ENCODE measurements at places on chromosomes 13 and 19.

- no peak for DNase-seq
Measured at GRCh38 chr19:47419030-47419783, at the start of gene MEIS3. Gene MEIS3 (minus strand): TSS chr19:47419527. CDS start chr19:47419081, 446 bp downstream.

- no peak for DNase-seq
Measured at GRCh38 chr19:23542562-23542961, 144.4 kb downstream of the ZNF675 start.

- DNase-seq, result no peak
Measured at GRCh38 chr13:111908361-111908760, 158.6 kb upstream of the SOX1 start.

DNA sequence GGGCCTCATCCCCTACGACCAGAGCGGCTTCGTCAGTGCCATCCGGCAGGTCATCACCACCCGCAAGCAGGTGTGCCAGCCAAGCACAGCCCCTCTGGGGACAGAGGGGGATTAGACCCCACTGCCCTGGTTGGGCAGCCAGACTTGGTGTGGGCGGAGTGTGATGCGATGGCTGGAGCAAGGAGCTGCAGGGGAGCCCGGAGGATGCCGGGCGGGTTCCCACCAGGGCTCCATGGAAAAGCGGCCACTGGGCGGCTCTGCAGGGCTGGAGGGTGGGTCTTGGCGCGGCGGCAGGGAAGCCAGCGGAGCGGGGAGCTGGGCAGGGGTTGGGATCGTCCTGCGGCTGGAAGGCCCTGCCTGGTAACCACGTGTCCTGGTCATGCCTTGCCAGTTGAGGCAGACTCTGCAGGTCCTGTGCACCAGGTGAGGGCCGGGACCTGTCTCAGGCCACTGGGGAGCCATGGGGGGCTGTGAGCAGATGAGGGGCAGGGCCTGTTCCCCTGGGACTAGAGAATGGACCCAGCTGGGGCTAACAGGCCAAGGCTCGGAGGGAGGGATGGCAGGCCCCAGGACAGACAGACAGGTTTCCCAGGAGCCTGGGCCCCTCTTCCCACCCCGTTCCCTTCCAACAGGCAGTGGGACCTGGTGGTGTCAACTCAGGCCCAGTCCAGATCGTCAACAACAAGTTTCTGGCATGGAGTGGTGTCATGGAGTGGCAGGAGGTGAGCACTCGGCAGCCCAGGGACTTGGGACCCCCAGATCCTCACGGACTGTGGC lies 6.3 kb downstream of the PTOV1 start:
- no peak for DNase-seq

DNA sequence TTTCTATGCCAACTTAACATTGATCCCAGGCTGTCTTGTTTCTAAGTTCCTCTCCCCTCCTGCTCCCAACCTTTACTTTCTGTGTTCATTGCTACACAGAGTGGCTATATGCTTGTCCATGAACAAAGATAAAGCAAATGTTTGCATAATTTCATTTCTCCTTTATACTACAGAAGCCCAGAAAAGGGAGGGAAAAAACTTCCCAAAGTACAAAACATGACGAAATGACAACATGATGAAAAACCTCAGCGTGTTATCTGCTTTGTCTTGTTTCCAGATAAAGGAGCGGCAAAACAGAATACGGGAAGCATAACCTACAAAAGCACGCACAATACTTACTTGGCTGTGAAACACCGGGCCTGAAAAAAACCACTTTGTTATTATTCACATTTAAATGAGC lies 336.8 kb downstream of the DNAJC15 start:
- DNase-seq, result no peak

DNA sequence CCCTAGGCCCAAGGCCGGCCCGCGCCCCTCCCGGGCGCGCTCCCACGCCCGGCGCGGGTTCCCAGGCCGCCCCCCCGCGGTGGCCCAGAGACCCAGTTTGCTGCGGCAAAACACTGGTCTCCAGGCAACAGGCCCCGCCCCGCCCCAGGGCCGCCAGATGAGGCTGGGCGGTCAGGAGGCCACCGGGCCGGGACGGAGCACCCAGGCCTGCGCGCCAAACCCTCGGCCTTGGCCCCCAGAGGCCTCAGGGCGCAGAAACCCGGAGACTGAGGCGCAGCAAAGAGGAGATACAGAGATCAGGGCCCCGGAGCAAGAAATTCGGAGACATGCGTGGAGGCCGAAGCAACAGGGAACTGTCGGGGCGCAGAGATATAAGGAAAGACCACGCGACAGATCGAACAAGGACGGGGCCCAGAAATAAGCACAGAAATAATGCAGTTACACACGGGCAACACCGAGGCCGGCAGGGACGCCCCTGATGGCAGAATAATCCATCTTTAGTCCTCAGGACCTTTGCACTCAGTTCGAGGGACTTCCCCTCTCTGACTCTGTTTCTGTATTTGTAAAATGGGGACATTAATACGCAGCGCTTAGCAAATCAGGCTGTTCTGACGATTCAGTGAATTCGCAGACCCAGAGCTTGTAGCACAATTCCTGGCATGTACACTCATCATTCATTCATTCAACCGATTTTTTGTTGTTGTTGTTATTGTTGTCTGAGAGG lies 20.8 kb upstream of the ERCC1 start:
- peak; percentile 61 for DNase-seq

DNA sequence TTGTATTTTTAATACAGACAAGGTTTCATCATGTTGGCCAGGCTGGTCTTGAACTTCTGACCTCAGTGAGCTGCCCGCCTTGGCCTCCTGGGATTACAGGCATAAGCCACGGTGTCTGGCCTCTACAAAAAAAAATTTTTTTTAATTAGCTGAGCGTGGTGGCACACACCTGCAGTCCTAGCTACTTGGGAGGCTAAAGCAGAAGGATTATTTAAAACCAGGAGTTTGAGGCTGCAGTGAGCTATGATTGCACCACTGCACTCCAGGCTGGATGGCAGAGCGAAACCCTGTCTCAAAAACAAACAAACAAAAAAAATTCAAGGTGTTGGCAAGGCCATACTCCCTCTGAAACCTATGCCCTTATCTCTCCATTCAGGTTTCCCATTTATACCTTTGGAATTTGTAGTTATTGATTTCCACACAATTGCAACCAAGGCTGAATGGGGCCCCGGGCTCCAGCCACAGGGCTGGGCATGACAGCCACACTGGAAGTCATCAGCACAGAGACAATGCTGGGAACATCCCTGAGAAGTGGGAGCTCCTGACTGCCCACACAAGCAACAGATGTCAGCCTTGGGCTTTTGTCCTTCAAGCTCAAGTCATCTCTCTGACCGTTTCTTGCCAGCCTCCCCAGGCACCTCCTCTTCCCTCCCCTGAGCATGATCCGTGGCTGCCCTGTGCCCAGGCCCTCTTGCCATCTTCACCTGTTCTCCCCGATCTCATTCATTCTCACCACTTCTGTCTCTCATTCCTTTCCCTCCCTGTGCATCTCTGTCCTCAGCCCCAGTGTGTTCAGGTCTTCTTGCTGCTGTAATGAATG lies 27.2 kb upstream of the CALM3 start:
- no peak for DNase-seq

GRCh38 chr19:10690341-10690781 lies 10.9 kb upstream of the QTRT1 start:
- no peak for DNase-seq

DNA sequence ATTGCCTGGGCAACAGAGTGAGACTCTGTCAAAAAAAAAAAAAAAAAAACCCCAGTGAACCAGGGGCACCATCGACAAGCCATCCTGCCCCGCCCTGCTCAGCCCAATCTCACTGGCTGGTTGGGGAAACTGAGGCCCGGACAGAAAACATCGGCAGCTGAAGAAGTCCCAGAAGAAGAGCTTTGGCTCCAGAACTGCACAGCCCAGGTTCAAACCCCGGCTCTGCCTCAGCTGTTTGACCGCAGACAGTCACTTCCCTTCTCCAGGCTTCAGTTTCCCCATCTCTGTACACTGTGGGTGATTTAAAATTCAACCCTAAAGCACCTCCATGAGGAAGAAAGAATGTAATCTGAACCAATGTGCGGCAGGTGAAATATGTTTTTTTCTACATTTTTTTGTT lies 9.4 kb upstream of the SEMA6B start:
- no peak for DNase-seq

- DNase-seq, result no peak
Measured at GRCh38 chr19:44948763-44949374, 3.0 kb downstream of the APOC2 start.

GRCh38 chr19:6099599-6099998 lies 10.7 kb downstream of the RFX2 start:
- no peak for DNase-seq

GRCh38 chr19:7534531-7535046 lies 928 bp upstream of the PNPLA6 start:
- DNase-seq, result peak; percentile 80
